Glomerular endothelial cell (primary cell): ENCODE measurements at places on chromosomes 2 and 18. TPM values are rescaled to one million over a fixed set of nuclear protein-coding genes. Genes with fewer than 3 reads are reported as not detected.

RNF152 gene
- total RNA-seq, result 26.7 and 59.6 TPM in 2 replicates

ZNF385B gene
- total RNA-seq, result not detected in 2 replicates

TUBA4A gene
- total RNA-seq, result 7.8 and 21.4 TPM in 2 replicates

ANKRD53 gene
- total RNA-seq, result 0.34 and 0.53 TPM in 2 replicates

SDC1 gene
- total RNA-seq, result 7.4 and 17.5 TPM in 2 replicates

PID1 gene
- 0.68 and 0.99 TPM in 2 replicates for total RNA-seq

ACTG2 gene
- 1.6 TPM in 1 of 2 replicates, not detected in the other for total RNA-seq

FAM228A gene
- not detected in 2 replicates for total RNA-seq

ANKRD62 gene
- not detected in 2 replicates for total RNA-seq

IWS1 gene
- 35.3 and 46.2 TPM in 2 replicates for total RNA-seq

LHCGR gene
- total RNA-seq, result 0.70 TPM in 1 of 2 replicates, not detected in the other

CYS1 gene
- 0.12 and 1.1 TPM in 2 replicates for total RNA-seq

PXDN gene
- 1,281 and 1,930 TPM in 2 replicates for total RNA-seq

ALPI gene
- not detected in 2 replicates for total RNA-seq

IL1RL2 gene
- total RNA-seq, result 0.47 TPM in 1 of 2 replicates, not detected in the other
